Lung (tissue), 17 donors: ENCODE measurements at places on chromosomes 1 and 21. TPM values are rescaled to one million over a fixed set of nuclear protein-coding genes. Genes with fewer than 3 reads are reported as not detected.

EIF3I gene
- 81.0 TPM for total RNA-seq

DNA sequence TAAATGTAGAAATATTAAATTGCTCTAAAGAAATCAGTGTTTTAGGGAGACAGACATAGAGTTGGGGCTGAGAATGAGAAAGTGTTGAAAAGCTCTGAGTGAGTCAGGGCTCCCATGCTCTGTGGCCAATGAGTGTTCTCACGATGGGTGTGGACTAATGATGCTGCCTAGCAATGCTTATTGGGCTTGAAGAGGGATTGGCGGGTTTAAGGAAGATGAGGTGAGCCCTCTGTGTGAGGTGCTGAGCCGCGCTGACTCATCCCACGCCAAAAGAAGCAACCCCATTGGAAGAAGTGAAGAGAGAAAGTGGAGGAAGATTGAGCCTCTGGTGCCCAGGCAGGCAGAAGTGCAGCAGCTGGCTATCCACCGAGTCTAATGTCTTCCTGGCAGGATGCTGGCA lies 65.1 kb upstream of the DPT start:
- H3K27me3 ChIP-seq, result no peaks in the 10 kb centered on the region
- H3K36me3 ChIP-seq, result no peaks in the 10 kb centered on the region
- no peak overlapping the region for H3K4me3 ChIP-seq
- H3K27ac ChIP-seq, result no peak overlapping the region
- H3K4me1 ChIP-seq, result no peaks in the 10 kb centered on the region

KLHDC9 gene
- 7.1 TPM for total RNA-seq

PIGR gene
- total RNA-seq, result 381 TPM

TLR5 gene
- 21.2 TPM for total RNA-seq

GRCh38 chr1:234980645-234981396 lies 147.8 kb downstream of the TOMM20 start:
- DNase-seq, result peak; percentile 70
- H3K27me3 ChIP-seq, result no peaks in the 10 kb centered on the region
- H3K4me1 ChIP-seq, result peaks cover 15% of the 10 kb centered on the region
- no peak overlapping the region for H3K4me3 ChIP-seq

DENND2D gene
- 61.6 TPM for total RNA-seq

DNA sequence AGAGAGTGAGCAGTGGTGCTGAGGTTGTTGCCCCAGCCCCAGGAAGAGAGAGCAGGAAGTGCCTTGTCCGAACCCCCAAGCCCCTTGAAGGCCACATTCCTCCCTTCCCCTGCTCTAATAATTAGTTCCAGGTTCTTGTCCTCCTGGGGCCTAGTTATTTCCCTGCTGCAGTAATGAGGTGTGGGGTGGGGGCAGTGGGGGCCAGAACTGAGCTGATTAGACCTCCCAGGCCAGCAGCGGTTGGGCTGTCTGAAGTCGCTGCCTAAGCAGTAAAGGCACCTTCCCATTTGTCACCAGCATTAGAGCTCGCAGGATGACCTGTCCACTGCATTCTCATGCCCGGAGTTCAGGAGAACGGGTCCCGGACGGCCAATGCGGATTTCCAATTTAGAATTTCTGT lies 186.5 kb upstream of the CSF3R start:
- H3K27ac ChIP-seq, result no peak overlapping the region
- DNase-seq, result no peak
- H3K36me3 ChIP-seq, result no peaks in the 10 kb centered on the region
- no peak overlapping the region for H3K4me3 ChIP-seq
- H3K4me1 ChIP-seq, result no peaks in the 10 kb centered on the region
- peaks cover 5% of the 10 kb centered on the region for H3K27me3 ChIP-seq

ZNF281 gene
- 13.3 TPM for total RNA-seq

IGSF3 gene
- total RNA-seq, result 16.7 TPM

GRCh38 chr1:35361638-35362037 lies 93.1 kb downstream of the ZMYM4 start:
- no peak for DNase-seq
- no peak overlapping the region for H3K27ac ChIP-seq
- H3K36me3 ChIP-seq, result peaks cover 18% of the 10 kb centered on the region
- H3K4me1 ChIP-seq, result peaks cover 7% of the 10 kb centered on the region
- no peaks in the 10 kb centered on the region for H3K27me3 ChIP-seq

DNA sequence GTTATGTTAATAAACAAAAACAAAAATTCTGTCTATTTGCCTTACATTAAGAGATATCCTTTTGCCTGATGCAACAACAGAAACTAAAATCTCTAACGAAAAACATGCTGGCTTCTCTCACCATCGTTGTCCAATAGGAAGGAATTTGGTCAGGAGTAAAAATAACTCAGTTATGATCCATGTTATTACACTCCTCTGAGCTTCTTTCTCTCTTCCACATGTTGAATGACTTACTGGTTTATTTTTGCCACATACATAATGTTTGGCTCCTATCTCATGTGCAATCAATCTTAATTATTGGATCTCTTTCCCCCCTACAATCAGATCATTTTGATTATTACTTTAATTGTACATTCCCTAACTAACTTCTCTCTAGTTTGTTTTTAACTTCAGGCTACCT lies 688.4 kb downstream of the USP25 start:
- no peak overlapping the region for H3K4me3 ChIP-seq
- H3K27ac ChIP-seq, result no peak overlapping the region
- H3K4me1 ChIP-seq, result peaks cover 12% of the 10 kb centered on the region
- DNase-seq, result no peak
- H3K36me3 ChIP-seq, result no peaks in the 10 kb centered on the region

GRCh38 chr1:89986020-89986419 lies 8.9 kb upstream of the ZNF326 start:
- H3K27ac ChIP-seq, result no peak overlapping the region
- no peak overlapping the region for H3K4me3 ChIP-seq
- peak; percentile 20 for DNase-seq
- H3K27me3 ChIP-seq, result no peaks in the 10 kb centered on the region
- H3K36me3 ChIP-seq, result no peaks in the 10 kb centered on the region
- no peaks in the 10 kb centered on the region for H3K4me1 ChIP-seq

TEDDM1 gene
- not detected for total RNA-seq

SYPL2 gene
- 1.4 TPM for total RNA-seq

PTGFR gene
- total RNA-seq, result 4.8 TPM

GRCh38 chr1:79193211-79194079 lies 186.9 kb upstream of the ADGRL4 start:
- peaks cover 3% of the 10 kb centered on the region for H3K4me1 ChIP-seq
- no peak overlapping the region for H3K27ac ChIP-seq
- H3K36me3 ChIP-seq, result no peaks in the 10 kb centered on the region
- DNase-seq, result peak; percentile 46

TTC39A gene
- total RNA-seq, result 46.8 TPM

- peaks cover 3% of the 10 kb centered on the region for H3K27me3 ChIP-seq
- no peaks in the 10 kb centered on the region for H3K4me1 ChIP-seq
- no peaks in the 10 kb centered on the region for H3K36me3 ChIP-seq
- DNase-seq, result no peak
- no peak overlapping the region for H3K27ac ChIP-seq
Measured at GRCh38 chr1:33696962-33697361, 166.9 kb upstream of the HMGB4 start.

- no peak overlapping the region for H3K27ac ChIP-seq
- peaks cover 15% of the 10 kb centered on the region for H3K27me3 ChIP-seq
- peak; percentile 16 for DNase-seq
- H3K4me3 ChIP-seq, result no peak overlapping the region
- no peaks in the 10 kb centered on the region for H3K36me3 ChIP-seq
- H3K4me1 ChIP-seq, result no peaks in the 10 kb centered on the region
Measured at GRCh38 chr1:217924924-217925323, 293.8 kb downstream of the SPATA17 start.

GRCh38 chr1:162250004-162250730 lies 126.5 kb downstream of the SPATA46 start:
- H3K36me3 ChIP-seq, result no peaks in the 10 kb centered on the region
- DNase-seq, result no peak
- no peak overlapping the region for H3K4me3 ChIP-seq
- H3K4me1 ChIP-seq, result peaks cover 5% of the 10 kb centered on the region
- H3K27me3 ChIP-seq, result no peaks in the 10 kb centered on the region

GRCh38 chr1:112995890-112996289 lies 39.9 kb upstream of the SLC16A1 start:
- peaks cover 12% of the 10 kb centered on the region for H3K4me1 ChIP-seq
- peak overlapping the region; percentile 81 for H3K27ac ChIP-seq
- no peaks in the 10 kb centered on the region for H3K36me3 ChIP-seq
- no peaks in the 10 kb centered on the region for H3K27me3 ChIP-seq
- no peak for DNase-seq
- no peak overlapping the region for H3K4me3 ChIP-seq

DNA sequence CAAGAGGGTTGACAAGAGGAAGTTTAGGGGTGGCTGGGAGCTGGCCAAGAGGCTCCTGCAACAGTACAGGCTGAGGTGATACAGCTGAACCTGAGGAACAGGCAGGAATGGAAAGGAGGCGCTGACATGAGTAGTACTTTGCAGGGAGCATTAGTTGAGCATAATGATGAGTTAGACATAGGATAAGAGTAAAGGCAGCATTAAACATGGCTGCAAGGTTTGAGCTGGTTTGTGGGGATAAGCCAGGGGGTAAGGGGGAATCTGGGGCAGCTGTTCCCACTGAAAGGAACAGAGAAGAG lies 20.6 kb downstream of the SLC30A10 start:
- no peaks in the 10 kb centered on the region for H3K36me3 ChIP-seq
- H3K4me3 ChIP-seq, result no peak overlapping the region
- H3K4me1 ChIP-seq, result no peaks in the 10 kb centered on the region
- H3K27me3 ChIP-seq, result no peaks in the 10 kb centered on the region

DNA sequence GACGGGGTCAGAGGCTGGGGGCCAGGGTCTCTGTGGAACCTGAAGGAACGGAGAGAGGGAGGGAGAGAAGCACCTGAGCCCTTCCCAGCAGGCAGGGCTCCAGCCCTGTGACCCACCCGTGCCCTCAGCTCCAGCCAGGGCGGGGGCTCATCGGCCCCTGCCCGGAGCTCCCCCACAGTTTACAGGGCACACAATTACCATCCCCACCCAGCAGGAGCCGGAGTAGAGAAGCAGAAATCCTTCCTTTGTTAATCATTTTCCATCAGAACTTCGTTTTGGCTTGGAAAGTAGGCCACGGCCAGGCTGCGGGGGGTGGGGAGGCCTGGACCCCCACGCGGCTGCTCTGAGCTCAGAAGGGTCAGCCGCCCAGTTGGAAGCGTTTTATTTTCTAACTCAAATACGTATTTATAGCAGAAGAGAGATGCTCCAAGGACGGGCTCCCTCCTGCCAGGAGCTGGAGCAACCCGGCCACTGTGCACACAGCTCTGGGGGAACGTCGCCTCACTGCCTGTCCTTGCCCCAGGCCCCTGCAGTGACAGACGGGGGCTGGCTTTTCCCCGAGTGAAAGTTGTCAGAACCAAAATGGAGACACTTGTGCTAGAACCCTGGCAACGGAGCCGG lies 42.7 kb upstream of the ADARB1 start:
- no peaks in the 10 kb centered on the region for H3K27me3 ChIP-seq
- DNase-seq, result peak; percentile 31
- H3K4me1 ChIP-seq, result peaks cover 65% of the 10 kb centered on the region

DNA sequence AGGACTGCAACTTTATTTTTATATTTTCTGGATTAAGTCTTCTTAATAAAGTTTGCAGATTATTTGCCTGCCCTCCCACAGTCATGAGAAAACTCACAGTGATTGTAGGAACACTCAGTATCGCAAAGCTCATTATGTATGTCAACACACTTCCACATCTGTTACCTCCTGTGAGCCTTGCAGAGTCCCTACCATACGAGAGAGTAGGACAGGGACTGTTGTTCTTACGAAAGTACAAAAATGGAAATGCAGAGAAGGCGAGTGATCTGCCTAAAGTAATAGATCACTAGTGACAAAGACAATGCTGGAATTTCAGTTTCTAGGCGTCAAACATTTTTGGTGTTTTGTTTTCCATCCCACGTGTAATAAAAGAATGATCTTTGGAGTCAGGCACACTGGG lies 131.7 kb downstream of the SYT2 start:
- H3K27ac ChIP-seq, result peak overlapping the region; percentile 82
- H3K4me1 ChIP-seq, result peaks cover 50% of the 10 kb centered on the region
- peak; percentile 79 for DNase-seq
- H3K27me3 ChIP-seq, result no peaks in the 10 kb centered on the region

DNA sequence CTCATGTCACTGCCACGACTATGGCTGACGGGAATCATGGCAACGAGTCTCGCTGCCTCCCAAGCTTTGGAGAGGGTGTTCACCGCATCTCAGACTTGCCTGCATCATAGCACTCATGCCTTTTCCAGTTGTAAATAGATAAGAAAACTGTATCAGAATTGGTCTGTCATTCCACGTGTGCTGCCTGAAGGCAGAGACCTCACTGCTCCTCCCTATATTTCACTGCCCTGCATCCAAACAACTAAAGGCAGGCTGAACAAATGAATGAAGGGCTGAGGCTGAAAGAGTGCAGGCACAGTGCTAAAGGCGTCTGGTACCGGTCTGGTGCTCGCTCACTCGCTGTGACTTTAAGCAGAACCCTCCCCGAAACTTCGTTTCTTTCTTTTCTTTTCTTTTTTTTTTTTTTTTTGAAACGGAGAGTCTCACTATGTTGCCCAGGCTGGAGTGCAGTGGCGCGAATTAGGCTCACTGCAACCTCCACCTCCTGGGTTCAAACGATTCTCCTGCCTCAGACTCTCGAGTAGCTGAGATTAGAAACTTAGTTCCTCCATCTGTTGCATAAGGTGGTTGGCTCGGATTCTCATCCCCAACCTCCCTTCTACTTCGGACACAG lies 542 bp downstream of the EIF2B3 start:
- peak overlapping the region; percentile 80 for H3K4me3 ChIP-seq
- H3K27ac ChIP-seq, result peak overlapping the region; percentile 67
- H3K36me3 ChIP-seq, result peaks cover 1% of the 10 kb centered on the region
- no peaks in the 10 kb centered on the region for H3K27me3 ChIP-seq
- DNase-seq, result no peak

DNA sequence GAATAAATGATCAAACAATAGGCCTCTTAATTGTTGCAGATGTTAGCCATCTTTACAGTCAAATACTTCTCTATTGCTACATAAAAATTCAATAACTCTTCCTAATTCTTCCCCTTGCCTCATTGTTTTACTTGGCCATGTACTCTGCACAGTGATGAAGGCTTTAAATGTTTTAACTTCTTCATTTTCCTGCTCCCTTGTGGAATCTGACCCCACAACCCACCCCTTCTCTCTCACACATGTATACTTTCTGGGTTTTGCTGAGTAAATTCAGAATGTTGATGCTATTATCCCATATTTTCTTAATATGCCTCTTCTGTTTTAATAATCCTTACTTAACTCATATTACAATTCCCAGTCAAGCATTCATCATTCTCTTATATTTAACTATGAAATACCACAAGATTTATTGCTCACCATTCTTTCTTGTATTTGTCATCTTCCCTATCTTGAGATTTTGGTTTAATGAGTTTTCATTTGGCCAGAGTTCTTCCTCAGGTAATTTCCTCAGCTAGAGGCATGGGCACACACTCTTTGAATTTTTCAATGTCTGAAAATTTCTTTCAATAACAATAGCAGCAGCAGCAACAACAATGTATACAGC lies 327.8 kb upstream of the USP24 start:
- H3K4me3 ChIP-seq, result no peak overlapping the region
- no peak overlapping the region for H3K27ac ChIP-seq
- no peaks in the 10 kb centered on the region for H3K4me1 ChIP-seq
- H3K27me3 ChIP-seq, result no peaks in the 10 kb centered on the region
- DNase-seq, result no peak

HES3 gene
- not detected for total RNA-seq

IL23R gene
- total RNA-seq, result 0.60 TPM

LRRC52 gene
- not detected for total RNA-seq

AMIGO1 gene
- total RNA-seq, result 3.9 TPM

CSMD2 gene
- total RNA-seq, result 1.2 TPM
